ENCODE measurements at places on chromosomes 6 and 20. TPM values are rescaled to one million over a fixed set of nuclear protein-coding genes. Genes with fewer than 3 reads are reported as not detected.

Gene TPX2
- 6.9 TPM for total RNA-seq

Gene ATG5
- 48.0 TPM for total RNA-seq

Gene MDC1
- 10.9 TPM for total RNA-seq

Gene XRN2
- total RNA-seq: 86.3 TPM

Gene TFAP2A
- total RNA-seq: under 0.01 TPM

Gene LRRC73
- total RNA-seq: 0.50 TPM

Gene GZF1
- 13.2 TPM for total RNA-seq

Gene ASIP
- total RNA-seq: not detected

Gene CD83
- total RNA-seq: 4.5 TPM

Gene SCUBE3
- 0.44 TPM for total RNA-seq

Gene GMPR
- total RNA-seq: 15.3 TPM

Gene NANP
- 9.3 TPM for total RNA-seq

Gene NXT1
- total RNA-seq: 17.2 TPM

Gene CCM2L
- not detected for total RNA-seq

Gene CYP39A1
- total RNA-seq: 1.3 TPM

Gene TCP11
- 0.15 TPM for total RNA-seq

Gene ADAT2
- 12.1 TPM for total RNA-seq

Gene MUC21
- total RNA-seq: not detected

Gene HCK
- not detected for total RNA-seq

Gene TFAP2C
- not detected for total RNA-seq

Gene BPIFB2
- not detected for total RNA-seq

Gene SLC24A3
- not detected for total RNA-seq

Gene CALHM4
- total RNA-seq: not detected

Gene ULBP3
- 28.4 TPM for total RNA-seq

Gene TSBP1
- total RNA-seq: not detected

Gene PPP1R3G
- 3.3 TPM for total RNA-seq

Gene REM1
- not detected for total RNA-seq

Gene SLC22A3
- total RNA-seq: 0.58 TPM

Gene WFDC9
- total RNA-seq: not detected

All from smooth muscle cell of trachea (primary cell).